ENCODE measurements at places on chromosomes 6 and 20. TPM values are rescaled to one million over a fixed set of nuclear protein-coding genes. Genes with fewer than 3 reads are reported as not detected.

DNA sequence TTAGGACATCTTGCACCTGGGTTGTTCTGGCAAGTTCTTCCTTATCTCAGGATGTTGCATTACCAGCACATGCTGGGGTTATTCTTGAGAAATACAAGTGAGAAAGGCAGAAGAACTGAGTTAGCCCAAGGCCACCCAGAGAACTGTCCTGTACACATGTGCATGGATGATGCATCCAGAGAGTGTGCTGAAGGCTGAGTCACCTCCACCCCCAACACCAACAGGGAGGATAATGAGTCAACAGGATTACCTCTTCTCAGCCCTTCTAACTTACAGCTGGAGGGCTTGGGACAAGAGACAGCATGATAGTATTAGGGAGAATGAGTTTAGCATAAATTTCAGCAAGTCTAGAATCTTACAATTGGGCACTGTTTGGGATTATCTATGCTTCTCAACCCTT is 8.5 kb downstream of the SCGN start:
- DNase-seq = no peak

Gene MROH8
- 0.79 TPM for total RNA-seq

DNA sequence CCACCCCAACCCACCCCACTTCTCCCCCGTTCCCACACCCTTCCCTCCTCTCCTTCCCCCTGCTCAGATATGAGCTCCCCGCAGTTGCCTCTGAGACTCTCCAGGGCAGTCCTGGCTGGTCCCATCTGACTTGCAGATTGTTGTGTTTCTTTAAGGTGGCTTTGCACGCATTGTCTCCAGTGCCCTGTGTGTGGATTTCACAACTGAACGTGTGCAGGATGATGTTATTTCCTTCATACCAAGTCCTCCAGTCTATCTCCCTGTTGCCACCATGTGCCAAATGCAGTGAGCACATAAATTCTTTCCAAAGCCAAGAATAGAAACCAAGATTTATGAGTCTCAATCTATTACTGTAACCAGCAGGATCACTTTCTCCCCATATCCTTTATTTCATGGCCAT is 79.1 kb downstream of the TMEM242 start:
- DNase-seq = no peak

GRCh38 chr20:24612799-24613775 is 143.7 kb downstream of the SYNDIG1 start:
- no peak for DNase-seq

DNA sequence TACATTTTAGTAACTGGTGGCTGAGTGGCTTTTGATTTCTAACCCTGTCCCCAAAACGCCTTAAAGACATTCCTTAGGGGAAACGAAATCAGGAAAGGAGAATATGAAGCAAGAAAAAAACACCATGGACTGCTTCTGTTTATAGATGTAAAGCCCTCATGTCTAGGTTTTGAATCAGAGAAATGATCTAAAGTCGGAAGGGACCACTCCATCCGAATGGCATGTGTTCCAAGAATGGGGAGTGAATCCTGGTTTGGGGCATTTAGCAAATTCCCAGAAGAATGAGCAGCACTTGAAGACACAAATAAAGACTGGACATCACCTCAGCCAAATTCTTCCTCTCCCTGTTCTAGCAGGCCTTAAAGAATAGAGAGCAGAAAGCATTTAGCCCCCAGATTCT is 65.6 kb downstream of the CAP2 start:
- no peak for DNase-seq

Gene LTB
- not detected for total RNA-seq

- no peak for DNase-seq
These were observed 144.6 kb downstream of the CDKAL1 start for GRCh38 chr6:20678831-20679352.

DNA sequence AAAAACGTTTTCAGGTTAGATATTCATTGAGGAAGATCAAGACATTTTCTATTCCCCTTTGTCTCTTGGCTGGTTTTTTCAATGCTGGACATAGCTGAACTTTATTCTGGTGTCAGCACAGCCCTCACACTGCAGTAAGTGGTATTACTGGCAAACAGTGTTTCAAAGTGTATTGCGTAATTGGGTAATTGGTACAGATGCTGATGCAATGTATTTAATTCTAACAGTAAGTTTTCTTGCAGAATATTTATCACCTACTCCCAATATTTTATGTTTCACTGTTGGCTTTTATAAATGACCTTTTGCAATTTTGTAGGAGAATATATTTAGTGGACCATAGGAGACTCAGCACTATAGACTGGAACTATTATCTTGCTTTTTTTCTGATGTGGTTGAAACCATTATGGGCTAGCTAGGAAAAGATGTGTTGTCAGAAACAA is 287.6 kb upstream of the SOX4 start:
- DNase-seq = no peak

- no peak for DNase-seq
These were observed 10.9 kb downstream of the IL20RA start for GRCh38 chr6:137033828-137034227.

- DNase-seq = no peak
These were observed 65.8 kb upstream of the LY86 start for GRCh38 chr6:6522709-6523108.

Gene MYO6
- total RNA-seq = 48.1 TPM

DNA sequence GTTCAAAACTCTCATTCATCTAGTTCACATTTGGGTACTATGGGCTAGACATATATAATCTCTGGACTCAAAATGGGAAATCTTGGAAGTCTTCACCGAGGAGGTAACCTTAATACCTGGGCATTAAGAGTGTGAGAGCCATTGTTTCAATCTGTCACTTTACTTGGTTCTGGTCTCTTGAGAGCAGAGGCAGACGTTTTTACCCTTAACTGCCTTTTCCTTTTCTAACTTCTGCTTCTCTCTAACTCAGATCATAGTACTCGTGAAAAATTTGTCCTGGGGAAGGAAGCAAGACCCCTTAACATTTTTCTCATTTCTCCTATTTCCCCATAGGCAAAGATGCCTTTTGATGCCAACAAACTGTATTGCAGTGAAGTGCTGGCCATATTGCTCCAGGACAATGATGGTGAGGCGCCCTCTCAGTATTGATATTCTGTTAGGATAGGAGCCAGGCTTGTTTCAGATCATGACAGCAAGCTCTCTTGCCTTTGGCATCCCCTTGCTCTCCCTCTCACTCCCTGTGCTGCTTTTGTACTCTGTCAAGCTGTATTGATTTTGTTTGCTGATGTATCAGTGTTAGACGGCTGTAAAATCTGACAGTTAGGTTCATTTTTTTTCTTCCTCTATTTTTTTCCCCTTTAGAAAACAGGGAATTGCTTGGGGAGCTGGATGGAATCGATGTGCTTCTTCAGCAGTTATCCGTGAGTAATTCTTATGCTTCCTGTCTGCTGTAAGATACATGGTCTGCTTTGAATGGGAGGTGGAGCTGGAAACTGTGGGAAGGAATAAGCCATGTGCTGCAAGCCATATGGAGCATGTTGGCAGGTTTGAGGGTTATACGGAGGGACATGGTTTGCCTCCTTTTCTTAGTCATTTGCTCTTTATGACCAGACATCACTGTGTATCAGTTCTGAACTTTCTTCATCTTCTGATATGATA is 83.5 kb downstream of the CTNNBL1 start:
- no peak for DNase-seq

- no peak for DNase-seq
These were observed 87.1 kb downstream of the COL19A1 start for GRCh38 chr6:69953491-69953890.

Gene PLAGL1
- total RNA-seq = 1.6 TPM

DNA sequence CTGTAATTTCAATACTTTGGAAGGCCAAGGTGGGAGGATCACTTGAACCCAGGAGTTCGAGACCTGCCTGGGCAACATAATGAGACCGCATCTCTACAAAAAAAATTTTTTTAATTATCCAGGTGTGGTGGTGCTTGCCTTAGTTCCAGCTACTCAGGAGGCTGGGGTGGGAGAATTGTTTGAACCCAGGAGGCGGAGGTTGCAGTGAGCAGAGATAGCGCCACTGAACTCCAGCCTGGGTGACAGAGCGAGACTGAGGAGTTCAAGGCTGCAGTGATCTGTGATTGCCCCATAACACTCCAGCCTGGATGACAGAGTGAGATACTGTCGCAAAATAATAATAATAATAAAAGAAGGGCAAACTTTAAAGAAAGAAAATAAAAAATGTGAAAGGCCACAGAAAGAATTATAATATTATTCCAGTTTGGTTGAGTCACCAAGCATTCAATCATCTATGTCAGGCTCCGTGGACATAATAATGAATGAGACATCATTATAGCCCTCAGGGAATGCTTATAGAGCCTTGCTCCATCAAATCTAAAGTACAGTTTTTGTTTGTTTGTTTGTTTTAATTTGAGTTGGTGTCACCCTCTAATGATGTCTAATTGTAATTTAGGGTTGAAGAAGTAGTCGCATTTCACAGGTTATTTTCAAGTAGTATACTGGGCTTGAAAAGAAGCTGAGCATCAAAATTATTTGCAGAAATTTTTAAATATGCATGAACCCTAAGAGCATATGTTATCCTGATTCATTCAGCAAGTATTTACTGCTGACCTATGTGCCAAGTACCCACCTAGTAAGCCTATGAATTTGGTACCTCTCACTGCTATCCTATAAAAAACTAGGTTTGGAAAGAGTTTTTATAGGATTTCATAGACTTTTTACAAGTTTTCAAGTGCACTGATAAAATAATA is 15.1 kb downstream of the GLYATL3 start:
- DNase-seq = no peak

Gene STMND1
- not detected for total RNA-seq

DNA sequence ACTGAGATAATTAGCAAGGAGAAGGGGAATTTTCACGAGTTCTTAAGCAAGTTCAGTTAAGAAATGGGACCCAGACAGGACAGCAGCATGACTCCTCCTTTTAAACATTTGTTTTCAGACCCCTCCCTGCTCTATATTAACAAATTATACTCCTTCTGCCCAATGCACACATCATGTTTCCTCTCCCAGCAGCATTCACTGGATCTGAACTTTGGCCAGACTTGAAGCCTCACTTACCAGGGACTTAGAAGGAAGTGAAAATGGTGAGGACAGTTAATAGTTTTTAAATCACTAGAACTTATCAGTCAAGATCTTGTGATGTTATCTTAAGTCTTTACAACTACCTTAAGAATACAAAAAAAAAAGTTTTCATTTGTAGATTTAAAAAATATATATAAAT is 1174.7 kb upstream of the MAP3K7 start:
- no peak for DNase-seq

DNA sequence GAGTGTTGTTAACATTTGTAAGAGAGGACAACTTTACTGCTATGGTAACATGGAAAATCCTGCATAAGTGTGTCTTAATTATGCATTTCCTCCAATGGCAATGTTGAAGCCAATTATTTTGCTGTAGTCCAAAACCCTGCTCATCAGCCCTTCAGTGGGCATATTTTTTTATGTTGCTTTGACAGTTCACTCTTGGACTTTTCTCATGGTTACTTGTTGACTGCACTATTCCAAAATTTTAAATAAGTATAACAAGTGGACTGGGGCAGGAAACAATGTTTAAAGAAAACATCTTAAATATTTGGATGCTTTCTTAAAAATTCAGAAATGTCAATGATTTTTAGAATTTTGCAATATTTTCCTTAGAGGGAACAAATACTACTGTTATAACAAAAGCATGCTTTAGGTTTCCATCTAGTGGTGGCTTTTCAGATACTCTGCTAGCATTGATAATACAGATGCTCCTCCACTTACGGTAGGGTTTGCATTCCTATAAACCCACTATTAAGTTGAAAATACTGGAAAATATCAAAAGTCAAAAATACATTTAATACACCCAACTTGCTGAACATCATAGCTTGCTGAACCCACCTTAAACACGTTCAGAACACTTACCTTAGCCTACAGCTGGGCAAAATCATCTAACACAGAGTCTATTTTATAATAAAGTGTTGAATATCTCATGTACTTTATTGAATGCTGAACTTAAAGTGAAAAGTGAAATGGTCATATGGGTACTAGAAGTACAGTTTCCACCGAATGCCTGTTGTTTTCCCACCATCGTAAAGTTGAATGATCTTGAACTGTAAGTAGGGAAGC is 86.4 kb downstream of the ADGRG6 start:
- DNase-seq = no peak

Gene ZC2HC1B
- not detected for total RNA-seq

- DNase-seq = no peak
These were observed 156.7 kb upstream of the THEMIS start for GRCh38 chr6:128057541-128057940.

DNA sequence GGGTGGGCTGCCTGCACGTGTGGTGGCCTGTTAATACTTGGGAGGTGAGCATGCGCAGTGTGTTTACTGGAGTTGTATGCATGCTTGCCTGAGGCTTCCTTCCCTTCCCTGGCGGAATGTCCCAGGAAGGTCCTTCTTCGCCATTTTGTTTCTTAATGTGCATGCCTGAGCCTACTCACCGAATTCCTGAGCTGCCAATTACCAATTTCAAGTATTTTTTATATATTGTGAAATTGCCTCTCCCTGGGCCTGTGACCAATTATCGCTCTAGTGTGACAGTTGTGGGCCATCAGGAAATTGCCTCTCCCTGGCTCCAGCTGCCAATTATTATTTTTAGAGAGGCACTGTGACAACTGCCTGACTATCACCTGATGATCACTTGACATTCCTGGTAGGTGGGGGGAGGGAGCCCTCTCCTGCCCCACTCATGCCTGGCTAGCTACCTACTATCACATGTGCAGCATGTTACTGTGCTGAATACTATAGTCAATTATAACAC is 70.0 kb downstream of the FAM50B start:
- no peak for DNase-seq

Gene PI16
- total RNA-seq = not detected

Gene DDX27
- total RNA-seq = 50.3 TPM
